ENCODE measurements at places on chromosomes 5 and 9.
A peak's percentile ranks its signal among the peaks of the same experiment; 100 is the strongest.

DNA sequence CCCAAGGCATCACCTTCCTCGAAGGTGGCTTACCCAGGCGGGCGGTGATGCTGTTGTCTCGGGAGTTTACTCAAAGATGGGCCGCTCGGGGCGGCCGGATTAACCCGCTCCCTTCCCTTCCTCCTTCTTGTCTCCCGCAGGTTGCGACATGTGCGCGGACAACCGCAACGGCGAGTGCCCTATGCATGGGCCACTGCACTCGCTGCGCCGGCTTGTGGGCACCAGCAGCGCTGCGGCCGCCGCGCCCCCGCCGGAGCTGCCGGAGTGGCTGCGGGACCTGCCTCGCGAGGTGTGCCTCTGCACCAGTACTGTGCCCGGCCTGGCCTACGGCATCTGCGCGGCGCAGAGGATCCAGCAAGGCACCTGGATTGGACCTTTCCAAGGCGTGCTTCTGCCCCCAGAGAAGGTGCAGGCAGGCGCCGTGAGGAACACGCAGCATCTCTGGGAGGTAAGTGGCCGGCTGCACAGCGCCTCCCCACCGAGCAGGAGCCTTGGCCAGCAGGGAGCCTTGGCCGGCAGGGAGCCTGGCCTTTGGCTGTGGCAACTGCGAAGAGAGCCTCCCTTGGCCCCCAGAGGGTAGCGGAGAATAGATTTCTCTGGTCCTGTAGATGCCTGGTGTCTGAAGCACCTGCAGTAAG is 10.6 kb downstream of the PRDM6 start:
- DNase-seq: no peak

DNA sequence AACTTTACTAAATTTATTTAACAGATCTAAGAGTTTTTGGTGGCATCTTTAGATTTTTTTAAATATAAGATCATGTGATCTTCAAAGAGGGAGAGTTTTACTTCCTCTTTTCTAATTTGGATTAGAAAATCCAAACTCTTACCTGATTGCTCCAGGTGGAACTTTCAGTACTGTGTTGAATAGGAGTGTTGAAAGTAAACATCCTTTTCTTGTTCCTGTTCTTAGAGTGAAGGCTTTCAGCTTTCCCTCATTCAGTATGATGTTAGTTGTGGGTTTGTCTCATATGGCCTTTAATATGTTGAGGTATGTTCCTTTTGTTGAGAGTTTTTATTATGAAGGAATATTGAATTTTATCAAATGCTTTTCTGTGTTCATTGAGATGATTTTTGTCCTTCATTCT is 650.0 kb upstream of the SGCD start:
- no peak for DNase-seq

DNA sequence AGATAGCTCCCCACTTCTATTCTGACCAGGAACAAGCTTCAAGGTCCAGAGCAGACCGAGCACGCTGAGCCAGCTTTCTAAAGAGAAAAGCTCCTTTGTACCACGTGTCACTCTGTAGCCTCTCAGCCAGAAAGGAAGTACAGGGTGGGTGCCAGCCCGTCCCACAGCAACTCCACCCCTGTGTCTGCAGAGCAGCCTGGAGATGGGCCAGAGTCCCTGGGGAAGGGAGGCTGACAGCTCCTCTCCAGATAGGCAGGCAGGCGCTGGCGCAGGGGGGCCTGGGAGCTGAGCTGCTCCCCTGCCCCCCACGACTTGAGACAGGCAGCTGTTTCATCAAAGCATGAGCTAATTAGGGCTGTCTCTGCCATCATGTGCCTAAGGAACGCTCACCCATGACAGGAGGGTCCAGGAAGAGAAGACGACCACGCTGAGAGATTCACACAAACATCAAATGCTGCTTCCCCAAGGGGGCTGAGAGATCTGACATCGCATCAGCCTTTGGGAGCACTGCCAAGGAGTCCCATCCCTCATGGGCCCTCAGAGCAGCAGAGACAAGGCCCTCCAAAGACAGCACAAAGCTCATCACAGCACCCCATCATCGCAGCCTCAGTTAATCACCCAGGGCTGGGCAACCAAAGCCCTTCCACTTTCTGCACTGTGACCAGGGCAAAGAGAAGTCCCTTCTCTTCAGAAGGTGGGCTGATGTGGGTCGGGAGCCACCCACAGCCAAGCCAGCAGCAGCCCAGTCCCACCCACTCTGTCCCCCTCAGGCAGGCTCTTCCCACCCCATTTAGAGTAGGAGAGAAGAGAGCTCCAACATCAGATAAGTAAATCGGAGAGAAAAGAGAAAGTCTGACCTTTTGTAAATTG is 78.5 kb upstream of the LRRTM2 start:
- DNase-seq: peak; percentile 61

DNA sequence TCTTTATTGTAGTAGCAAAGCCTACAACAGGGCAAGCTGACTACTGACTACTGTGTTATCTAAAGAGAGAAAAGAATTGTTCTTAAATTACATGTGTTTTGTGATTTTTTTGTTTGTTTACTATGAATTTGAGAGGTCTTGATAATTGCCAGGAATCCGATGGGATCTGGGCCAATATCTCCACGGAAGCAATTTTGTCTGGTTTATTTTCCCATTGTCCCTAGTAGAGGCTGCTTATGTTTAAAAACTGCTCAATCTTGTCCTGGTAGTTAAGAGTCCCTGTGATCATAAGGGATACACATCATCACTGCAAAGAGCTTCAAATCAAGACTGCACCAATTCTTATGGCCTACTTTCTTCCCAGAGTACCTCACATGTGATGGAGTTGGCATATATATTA is 94.4 kb downstream of the GLDC start:
- DNase-seq: no peak

GRCh38 chr5:142641711-142642110 is 44.2 kb downstream of the FGF1 start:
- DNase-seq: no peak

GRCh38 chr5:134146651-134147518 is 29.9 kb downstream of the SKP1 start:
- no peak for DNase-seq

- DNase-seq: no peak
Observed at GRCh38 chr9:124423155-124423554, 7.9 kb upstream of the PSMB7 start.

- no peak for DNase-seq
Observed at GRCh38 chr9:129320575-129321285, 142.7 kb upstream of the IER5L start.

DNA sequence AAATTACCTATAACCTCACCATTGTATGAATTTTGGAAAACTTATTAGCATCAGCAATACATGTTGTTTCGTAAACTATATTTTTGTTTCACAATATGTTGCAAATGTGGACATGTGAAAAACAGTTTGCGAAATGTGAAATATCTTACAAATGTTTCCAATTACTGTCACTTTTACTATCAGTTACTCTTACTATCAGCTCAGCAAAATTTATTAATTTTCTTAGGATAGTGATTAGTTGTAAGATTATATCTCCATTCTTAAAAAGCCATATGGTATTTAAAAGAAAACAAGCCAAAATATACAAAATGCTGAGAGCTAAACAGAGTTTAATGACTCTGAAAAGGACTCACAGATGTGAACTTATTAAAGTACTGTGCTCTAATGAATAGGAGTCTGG is 111.9 kb upstream of the LPAR1 start:
- no peak for DNase-seq

- no peak for DNase-seq
Observed at GRCh38 chr9:79686381-79687130, 114.8 kb downstream of the TLE4 start.

- DNase-seq: no peak
Observed at GRCh38 chr9:19479874-19480273, 71.1 kb downstream of the ACER2 start.

All from erythroblast (primary cell).